NB4 (cell line): ENCODE measurements at places on chromosomes 16 and 17.

GRCh38 chr17:62805234-62805633, 2.9 kb downstream of the MARCHF10 start:
- no peak for DNase-seq

GRCh38 chr17:35793257-35793656, 2.2 kb downstream of the MMP28 start:
- DNase-seq, result no peak

DNA sequence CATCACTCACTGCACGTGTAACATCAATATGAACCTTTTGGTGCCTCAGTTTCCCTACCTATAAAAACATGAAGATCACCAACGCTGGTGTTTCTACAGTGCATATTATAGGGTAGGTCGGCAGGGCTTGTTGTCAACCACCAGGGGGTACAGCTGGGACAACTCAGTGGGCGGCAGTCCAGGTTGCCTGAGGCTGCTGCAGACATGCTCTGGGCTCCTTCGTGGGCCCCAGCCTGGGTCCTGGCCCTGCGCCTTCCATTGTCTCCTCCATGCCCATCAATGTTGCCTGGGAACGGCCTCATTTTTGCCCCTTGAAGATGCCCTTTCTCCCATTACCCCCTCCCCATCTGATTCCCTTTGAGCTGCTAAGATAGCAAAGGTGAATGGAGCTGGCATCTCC, 89.8 kb downstream of the GSG1L start:
- DNase-seq, result peak; percentile 38

GRCh38 chr17:36761203-36761950, 160.0 kb downstream of the MRM1 start:
- no peak for DNase-seq

DNA sequence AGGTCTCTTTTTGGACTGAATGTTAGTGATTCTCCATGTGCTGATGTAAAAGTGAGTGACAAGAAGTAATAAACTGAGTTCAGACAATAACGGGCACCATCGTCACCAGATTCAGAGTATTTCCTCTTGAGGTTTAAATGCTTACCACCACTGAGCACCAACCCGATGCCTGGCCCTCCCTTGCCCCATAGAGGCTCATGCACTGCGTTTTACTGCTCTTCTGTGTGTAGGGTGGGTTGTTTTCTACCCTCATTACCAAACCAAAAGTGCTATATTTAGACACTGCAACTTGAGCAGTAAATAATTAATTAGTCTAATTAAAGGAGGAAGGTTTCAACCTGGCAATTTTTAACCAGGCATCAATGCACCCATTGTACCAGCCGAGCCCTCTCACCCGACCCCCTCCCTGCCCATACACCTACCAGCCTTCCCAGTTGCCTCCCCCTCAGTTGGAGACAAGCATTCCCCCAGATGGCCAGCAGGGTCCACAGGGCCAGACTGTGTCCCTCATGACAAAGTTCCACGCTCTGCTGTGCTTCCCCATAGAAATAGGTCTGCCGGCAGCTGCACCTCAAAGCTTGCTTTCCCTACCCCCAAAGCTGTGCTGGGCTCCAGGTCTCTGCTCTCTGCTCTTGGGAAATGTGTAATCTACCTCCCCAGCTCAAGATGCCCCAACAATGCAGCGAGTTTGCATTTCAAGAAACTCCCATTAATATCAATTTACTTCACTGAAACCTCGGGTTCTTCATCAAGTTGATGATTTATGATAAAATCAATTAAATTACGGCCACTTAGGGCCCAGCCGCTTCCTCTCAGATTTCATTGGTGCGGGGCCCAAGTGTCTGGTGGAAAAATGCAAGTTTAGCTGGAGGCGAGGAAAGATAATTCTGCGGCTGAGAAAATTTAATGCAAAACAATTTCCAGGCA, 16.0 kb downstream of the HOXB4 start:
- DNase-seq, result no peak

DNA sequence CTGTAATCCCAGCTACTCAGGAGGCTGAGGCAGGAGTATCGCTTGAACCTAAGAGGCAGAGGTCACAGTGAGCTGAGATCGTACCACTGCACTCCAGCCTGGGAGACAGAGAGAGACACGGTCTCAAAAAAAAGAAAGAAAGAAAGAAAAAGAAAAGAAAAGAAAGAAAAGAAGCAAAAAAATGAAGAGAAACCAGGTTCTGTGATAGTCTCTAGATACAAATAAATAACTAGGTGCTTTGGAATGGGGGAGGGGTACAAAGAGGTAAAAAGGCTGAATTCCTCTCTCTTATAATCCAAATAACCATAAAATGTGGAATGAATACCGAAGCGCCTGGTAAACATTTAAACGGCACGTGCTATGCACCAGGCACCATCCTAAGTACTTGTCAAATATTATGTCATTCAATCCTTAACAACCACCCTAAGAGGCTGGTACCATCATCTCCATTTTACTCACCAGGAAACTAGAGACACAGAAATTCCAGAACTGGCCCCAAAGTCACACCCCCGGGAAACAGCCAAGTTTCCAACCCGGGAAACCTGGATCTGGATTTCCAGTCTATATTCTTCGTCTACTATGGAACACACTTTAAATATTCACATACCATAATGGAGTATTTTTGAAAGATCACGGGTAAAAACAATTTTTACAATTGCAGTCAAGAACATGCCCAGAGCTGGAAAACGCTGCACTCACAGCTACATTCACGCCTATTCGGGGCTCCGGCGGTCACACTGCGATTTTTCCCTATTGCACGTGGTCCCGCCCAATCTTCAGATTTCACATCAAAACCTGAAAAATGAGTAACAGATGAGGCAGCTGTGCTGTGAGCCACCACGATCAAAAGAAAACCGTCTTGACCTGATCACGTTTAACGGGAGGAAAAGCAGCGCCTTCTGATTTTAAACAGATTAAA, 10.5 kb downstream of the NXN start:
- no peak for DNase-seq

DNA sequence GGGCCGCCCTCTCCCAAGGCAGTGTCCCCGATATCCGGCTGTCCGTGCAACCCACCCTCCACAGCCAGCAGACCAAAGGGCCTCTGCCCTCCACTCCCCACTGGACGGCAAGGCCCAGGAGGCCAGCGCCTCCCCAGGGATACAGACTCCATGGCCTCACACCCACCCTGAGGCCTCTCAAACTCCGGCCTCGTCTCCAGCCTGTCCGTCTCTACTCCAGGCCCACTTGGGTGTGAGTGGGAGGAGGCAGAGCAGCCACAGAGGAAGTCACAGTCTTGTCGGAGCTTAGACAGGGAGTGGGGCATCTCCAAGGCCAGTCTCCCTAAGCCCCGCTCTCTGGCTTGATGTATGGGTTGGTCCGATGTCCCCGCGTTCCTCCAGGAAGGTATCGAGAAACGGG, 73.3 kb downstream of the SRCIN1 start:
- DNase-seq, result peak; percentile 16
